ENCODE measurements at places on chromosomes 1 and 21.

GRCh38 chr1:44114098-44114497 is 4.5 kb upstream of the KLF17 start:
- no peak for DNase-seq

DNA sequence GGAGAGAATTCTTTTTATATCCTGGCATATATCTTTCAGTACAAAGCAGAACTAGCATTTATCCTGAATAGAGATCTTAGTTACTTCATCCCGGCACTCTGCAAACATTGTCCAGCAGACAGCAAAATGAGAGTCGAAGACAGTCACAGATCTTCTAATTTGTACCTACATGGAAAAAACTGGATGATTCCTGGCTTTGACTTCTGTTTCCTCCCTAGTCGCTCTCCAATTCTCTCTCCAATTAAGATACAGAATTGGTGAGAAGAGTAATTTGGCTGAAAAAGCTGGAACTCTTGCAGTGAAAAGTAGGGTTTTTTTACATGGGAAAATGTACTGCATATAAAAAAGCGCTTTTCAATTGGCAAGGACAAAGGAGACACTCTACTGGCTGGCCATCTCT is 151.1 kb upstream of the C8B start:
- peak; percentile 34 for DNase-seq

DNA sequence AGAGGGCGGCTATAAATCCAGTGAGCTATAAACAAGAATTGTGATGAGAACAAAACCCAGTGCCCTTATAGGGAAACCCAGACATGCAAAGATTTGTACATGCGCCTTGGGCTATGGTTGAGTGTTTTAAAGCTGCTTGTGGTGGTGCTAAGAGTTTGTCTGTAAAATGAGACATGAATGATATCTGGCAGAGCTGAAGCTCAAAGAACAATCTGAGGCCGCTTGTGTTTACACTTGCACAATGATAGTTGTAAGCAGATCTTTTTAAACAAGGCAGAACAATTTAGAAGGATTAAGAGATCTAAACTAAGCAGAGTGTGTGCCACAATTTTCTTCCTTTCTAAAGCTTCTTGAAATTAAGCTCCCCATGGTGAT is 80.4 kb upstream of the ADAMTS5 start:
- DNase-seq: no peak

- no peak for DNase-seq
Measured at GRCh38 chr1:185040408-185040735, 5.0 kb upstream of the RNF2 start.

- peak; percentile 82 for DNase-seq
Measured at GRCh38 chr1:88998716-88999115, 6.3 kb upstream of the KYAT3 start.

GRCh38 chr1:59125676-59126320 is 171.1 kb upstream of the FGGY start:
- DNase-seq: no peak

GRCh38 chr1:184299406-184299790 is 87.4 kb upstream of the C1orf21 start:
- DNase-seq: no peak

GRCh38 chr1:197869490-197870077 is 32.8 kb upstream of the C1orf53 start:
- DNase-seq: no peak

- DNase-seq: no peak
Measured at GRCh38 chr1:181406989-181407388, 76.3 kb upstream of the CACNA1E start.

DNA sequence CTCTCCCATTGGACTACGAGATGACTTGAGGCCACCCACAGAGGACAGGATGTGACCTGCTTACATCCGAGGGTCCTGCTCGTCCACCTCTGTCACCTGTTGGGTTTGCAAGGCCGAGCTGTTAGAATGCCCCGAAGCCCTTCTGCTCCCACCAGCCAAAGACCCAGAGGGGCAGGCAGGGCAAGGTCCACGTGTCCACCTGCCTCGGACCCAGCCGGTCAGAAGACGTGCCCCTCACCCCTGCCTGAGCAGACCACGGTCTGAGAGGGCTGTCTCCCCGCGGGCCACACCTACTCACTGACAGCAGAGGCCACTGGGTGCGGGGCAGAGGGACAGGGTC is 30.3 kb upstream of the TRAPPC10 start:
- DNase-seq: no peak

GRCh38 chr1:62687903-62688686 is at the start of gene DOCK7:
DOCK7 (minus strand) TSS chr1:62688386; CDS start chr1:62688264, 122 bp downstream.
- DNase-seq: peak; percentile 61

GRCh38 chr1:11328444-11328843 is 55.4 kb downstream of the UBIAD1 start:
- DNase-seq: no peak

GRCh38 chr1:44316231-44316759 is 38.8 kb downstream of the ERI3 start:
- DNase-seq: peak; percentile 55

- peak; percentile 40 for DNase-seq
Measured at GRCh38 chr1:74689621-74690363, 16.2 kb upstream of the ERICH3 start.

DNA sequence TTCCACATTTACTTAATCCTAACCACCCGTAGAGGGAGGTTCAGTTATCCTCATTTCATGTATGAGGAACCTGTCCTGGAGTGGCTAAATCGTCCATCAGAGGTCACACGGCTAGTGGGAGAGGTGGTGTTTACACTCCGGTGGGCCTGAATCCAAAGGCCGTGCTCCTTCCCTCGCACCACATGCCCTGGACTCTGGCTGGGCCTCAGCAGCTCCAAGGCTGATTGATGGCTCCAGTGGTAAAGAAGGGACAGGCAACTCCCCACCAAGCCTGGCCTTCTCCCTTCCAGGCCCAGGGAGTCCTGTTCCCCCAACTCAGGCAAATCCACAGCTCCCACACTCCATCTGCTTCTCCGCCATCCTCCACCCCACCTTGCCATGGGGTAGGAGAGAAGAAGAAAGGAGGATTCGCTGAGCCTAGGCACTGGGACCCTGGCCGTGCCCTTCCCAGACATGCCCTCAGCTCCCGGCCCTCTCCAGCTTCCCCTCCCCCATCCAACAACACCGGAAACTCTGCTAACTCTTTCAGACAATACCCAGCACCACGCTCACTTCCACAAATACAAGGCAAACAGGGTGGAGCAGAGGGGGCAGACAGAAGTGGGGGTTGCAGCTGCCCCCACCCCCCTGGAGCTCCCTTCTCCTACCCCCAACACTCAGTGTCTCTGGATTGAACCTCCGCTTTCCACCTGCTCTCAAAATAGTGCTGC is 10.9 kb downstream of the ARHGEF2 start:
- DNase-seq: no peak

DNA sequence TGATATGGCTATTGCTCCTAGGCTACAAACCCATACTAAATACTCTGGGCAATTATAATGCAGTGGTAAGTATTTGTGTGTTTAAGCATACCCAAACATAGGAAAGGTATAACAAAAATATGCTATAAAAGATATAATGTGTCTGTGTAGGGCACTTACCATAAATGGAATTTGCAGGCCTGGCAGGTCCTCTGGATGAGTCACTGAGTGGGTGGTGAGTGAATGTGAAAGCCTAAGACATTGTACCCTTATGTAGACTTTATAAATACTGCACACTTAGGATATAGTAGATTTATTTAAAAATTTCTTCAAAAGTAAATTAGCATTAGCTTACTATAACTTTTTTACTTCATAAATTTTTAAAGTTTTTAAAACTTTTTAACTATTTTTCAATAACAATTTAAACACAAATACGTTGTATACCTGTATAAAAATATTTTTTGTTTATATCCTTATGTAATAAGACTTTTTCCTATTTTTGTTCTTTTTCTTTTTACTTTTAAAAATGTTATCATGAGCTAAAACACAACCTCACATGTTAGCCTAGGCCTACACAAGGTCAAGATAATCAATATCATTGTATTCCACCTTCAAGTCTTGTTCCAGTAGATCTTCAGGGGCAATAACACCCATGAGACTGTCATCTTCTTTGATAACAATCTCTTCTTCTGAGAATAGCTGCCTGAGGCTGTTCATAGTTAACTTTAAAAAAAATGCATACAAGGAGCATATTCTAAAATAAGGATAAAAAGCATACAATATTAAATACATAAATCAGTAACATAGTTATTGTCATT is 306.3 kb upstream of the RGS18 start:
- DNase-seq: no peak

DNA sequence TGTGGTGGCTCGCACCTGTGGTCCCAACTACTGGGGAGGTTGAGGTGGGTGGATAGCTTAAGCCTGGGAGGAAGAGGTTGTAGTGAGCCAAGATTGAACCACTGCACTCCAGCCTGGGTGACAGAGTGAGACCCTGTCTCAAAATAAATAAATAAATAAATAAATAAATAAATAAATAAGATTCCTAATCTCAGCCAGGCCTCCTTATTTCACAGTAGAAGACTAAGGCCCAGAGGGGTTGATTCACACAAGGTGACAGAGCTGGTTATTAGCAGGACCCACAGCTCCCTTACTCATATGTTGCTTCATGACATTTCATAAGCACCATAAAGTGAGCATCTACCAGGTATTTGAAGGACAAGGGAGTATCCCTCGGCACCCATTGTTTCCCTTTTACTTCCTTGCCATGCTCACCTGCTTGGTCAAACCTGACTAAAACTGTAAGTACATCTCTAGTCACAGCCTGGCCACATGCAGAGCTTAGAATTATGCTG is 32.7 kb downstream of the ALG14 start:
- DNase-seq: no peak

GRCh38 chr1:201186192-201186591 is 4.4 kb upstream of the IGFN1 start:
- no peak for DNase-seq

DNA sequence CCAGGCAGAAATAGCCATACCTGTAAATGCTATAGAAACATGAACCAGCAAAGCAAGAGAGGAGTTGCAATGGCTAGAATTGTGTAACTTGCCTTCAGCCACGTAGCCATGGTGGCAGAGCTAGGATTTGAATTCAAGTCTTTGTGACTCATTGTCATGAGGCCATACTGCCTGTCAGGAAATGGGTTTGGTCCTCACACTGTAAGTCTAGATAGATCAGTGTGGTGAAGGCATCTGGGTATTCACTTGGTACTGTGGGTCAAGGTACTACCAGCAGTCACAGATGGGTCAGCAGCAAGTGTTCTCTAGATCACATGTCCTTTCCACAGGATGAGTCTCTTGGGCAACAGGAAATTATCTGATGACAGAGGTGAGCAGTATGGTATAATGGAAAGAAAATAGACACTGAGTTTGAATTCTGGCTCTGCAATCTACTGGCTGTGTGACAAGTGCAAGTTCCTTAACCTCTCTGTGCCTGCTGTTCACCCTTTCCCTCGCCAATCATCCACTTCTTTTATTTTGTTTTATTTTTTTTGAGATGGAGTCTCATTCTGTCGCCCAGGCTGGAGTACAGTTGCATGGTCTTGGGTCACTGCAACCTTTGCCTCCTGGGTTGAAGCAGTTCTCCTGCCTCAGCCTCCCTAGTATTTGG is 36.9 kb downstream of the FGGY start:
- DNase-seq: no peak

GRCh38 chr1:221246628-221247415 is 367.6 kb downstream of the HLX start:
- no peak for DNase-seq

DNA sequence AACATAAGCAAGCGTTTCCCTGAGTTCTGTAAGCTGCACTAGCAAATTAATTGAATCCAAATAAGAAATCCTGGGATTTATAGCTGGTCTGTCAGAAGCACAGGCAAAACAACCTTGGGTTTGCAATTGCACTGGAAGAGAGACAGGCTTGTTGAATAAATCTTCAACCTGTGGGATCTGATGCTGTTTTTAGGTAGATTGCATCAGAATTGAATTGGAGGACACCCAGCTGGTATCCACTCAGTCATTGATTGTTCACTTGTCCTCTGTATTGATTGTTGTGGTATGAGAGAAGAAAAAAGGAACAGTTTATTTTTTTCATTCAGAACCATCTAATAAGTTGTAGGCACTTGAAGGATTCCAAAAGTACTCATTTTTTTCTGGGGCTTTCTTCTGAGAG is 497.4 kb downstream of the SIPA1L2 start:
- DNase-seq: no peak

DNA sequence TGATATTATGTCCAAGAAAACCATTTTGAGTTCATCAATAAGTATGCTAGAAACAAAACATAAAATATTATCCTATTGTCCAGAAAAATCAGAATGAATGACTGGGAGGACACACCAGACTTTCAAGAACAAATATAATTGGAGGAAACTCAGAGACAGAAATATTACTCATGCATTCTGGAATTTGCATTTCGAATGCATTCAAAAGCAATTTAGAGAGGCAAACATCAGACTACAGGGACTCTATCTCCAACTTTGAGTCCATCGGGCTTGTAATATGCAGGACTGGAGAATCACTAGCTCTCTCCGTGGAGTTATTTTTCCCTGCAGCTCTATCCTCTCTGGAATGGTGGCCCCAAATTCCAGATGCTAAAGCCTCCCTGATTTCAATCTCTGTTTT is 161.8 kb downstream of the CDC42BPA start:
- DNase-seq: no peak

GRCh38 chr1:178933709-178934490 is 63.0 kb upstream of the ANGPTL1 start:
- no peak for DNase-seq

DNA sequence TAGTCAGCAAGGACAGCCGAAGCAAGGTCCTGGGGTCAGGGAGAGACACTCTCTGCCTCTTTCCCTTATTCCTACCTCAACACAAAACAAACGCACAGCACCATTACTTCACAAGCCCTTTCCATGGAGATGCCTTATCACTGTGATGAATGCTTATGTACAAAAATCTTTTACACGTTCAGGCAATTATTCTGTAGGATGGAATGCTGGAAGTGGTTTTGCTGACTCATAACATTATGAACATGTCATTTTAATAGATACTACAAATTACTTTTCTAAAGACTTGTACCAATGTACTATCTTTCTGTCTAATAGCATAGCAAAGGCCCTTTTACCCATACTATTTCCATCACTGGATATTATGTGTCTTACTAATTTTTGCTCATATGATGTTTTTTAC is 98.4 kb downstream of the TTLL7 start:
- no peak for DNase-seq

DNA sequence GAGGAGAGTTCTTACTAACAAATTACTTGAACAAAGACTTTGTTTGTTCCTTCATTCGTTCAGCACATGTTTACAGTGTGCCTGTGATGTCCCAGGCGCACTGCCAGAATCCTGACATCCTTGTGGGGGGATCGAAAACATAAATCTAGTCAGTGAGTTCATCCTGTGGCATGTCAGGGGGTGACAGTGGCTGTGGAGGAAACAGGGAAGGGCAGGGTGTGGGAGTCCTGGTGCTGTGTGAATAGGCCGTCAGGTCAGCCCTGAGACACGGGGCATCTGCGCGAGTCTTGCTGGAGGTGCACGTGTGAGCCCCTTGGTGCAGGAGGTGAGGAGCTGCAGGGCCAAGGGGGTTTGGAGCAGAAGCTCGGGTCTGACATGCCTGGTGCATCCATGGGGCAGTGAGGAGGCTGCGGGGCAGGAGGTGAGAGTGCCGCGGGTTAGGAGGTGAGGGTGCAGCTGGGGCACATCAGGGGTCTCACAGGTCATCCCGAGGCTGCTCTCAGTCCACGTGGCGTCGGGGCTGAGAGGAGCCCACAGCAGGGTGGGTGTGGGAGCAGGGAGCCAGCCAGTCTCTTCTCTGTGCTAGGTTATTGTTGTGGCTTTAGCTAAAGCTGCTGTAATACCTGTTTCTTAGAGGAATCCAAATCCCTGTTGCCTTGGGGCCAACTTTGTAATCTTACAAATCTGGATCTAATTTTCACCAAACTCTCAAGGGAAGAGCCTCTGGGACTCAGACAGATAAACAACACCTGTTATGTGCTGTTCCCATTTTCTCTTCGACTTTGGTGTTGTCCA is 93.4 kb downstream of the PCBP3 start:
- no peak for DNase-seq

GRCh38 chr1:164701189-164701761 is 142.3 kb downstream of the PBX1 start:
- no peak for DNase-seq
